Substantia nigra (tissue), 51 donors: ENCODE measurements at places on chromosomes 1 and 21.
A peak's percentile ranks its signal among the peaks of the same experiment; 100 is the strongest.

GRCh38 chr1:216600730-216601609 is 122.3 kb downstream of the ESRRG start:
- DNase-seq: peak; percentile 92

GRCh38 chr1:10975567-10976326 is 36.7 kb upstream of the TARDBP start:
- DNase-seq: no peak

DNA sequence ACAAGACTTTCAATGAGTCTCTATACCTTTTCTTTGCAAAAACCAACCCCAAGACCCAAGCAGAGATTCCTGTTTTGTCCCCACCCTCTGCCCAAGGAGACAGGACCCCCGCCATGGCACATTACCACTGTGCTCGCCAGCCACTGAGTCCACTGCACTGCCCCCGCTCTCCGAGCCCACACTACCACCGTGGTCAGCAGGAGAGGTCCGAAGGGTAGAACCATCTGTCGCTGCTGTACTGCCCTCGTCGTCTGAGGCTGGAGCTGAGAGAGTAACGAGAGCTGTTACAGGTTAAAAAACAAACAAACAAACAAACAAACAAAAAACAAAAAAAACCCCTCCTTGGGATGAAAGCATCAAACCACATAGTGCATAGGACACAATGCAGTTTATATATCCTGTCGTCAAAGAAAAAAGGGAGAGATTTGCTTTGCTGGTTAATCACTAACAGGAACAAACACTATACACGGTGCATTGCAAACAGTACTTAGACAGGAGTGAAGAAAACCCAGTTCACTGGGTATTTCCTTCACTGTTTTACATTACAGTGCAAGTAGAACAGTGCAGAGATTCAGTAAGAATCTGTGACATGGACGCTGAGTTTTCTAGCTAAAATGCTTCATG is 71.0 kb downstream of the UBR4 start:
- no peak for DNase-seq

GRCh38 chr1:78645723-78646122 is 3.9 kb upstream of the IFI44 start:
- no peak for DNase-seq

GRCh38 chr1:28882009-28882628 is 32.2 kb upstream of the EPB41 start:
- peak; percentile 74 for DNase-seq

GRCh38 chr1:21337928-21338572 is 47.8 kb upstream of the ECE1 start:
- no peak for DNase-seq

GRCh38 chr1:16298653-16299052 is 53.6 kb downstream of the FBXO42 start:
- no peak for DNase-seq

DNA sequence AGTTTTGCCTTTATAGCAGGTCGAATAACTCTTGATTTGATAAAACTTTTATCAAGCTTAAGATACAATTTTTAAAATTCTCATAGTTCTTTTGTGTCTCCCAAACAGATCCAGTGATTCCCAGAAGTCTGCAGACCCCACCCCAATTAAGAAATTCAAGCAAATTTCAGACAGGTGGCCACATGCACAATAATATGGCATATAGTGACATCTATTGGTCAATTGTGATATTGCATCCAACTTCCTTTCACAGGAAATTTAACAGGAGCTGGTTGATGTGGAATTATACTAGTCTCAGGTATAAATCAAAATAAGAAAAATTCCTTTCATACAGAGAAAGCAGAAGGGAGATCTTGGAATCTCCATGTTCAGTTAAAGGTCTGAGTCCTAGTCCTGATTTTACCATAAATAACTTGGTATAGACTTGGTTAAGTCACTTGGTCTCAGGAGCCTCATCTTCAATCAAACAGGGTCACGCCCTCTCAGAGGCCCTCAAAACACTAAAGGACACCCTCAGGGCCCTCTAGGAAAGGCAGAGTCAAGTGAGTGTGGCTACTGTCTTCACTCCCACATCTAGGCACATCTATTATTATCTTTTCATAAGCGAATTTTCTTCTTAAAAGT is 24.1 kb downstream of the PIGM start:
- no peak for DNase-seq

DNA sequence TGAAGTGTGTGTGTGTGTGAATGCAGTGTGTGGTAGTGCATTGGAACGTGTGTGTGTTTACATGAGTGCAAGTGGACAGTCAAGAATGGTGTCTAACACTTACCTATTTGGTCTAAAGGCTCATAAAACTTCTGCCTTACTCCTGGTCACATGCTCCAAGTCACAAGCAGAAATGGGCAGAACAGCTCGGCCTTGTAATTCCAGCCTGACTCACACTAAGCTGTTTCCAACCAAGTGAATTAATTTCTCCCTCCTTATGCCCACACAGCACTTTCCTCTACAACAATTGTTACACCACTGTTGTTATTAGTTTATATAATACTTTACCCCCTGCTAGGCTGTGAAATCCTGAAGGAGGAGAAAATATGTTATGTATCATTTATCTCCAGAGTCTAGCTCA is 43.8 kb downstream of the DDR2 start:
- DNase-seq: no peak

DNA sequence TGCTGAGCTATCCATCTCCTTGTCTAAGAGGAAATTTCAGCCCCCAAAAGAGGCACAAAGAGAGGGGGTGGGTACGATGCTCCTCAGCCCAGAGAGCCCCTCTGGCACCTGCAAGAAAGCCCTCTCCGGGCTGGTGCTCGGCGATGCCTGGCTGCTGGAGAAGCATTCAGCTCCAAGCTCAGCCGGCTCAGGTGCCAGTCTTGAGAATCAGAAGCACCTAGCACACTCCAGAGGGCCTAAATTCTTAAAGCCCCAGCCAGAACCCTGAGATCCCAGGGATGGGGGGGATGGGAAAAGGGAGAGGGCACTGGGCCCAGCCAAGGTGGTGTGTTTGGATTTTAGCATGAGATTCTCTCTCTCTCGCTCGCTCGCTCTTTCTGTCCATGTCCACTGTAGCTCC is 2.9 kb downstream of the GRIK3 start:
- no peak for DNase-seq

DNA sequence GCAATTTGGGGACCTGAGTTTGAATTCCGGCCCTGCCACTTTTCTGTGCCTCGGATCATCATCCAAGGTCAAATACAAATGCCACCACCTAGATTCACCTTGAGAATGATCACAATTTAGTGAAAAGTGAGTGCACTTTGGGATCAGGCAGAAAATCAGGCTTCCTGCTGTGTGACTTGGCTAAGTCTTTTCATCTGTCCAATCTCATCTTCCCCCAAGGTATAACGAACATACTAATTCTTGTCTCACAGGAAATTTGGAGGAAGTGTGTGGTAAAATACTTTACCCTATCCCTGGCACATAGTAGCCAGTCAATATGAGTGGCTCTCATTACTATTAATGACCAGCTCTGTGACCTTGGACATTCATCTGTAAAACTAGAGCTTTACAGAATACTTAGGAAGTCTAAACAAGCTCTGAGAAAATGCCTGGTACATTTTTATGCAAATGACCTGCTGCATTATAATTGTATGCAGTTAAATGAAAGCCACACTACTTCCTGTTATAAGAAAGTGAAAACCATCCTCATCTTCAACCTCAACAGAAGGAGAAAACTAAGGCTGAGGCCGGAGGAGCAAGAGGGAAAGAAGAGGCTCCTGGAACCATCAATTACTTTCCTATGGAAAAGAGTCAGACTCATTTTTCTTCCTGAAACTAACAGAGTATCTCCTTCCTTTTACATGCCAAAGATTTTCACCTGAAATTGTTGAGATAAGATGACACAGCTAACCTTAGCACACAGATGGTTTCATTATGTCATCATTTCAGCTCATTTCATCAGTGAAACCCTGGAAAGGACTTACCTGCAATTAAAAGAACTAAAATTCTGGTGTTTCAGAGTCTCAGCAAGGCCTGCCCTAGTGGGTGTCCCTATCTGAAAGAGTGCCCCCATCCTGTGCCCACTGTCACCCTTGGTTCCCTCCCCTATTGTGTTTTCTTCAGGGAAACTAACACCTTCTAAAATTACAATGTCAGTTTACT is 32.6 kb upstream of the RGS8 start:
- no peak for DNase-seq

DNA sequence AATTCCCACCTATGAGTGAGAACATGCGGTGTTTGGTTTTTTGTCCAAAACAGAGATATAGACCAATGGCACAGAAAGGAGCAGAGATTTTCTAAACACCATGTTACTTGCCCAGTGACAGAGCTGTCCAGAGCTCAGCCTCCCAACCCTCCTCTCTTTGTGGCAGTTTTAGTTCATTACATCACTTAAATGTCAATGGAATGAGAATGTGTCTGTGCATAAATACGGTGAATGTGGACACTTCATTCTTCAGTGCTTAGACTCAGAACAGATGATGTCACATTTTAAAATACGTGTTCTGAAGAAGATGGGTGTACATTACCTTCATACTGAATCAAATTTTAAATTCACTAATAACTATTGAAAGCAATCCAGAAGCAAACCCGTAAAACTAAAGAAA is 374.9 kb downstream of the DSCAM start:
- no peak for DNase-seq

GRCh38 chr1:64323054-64323453 is 119.6 kb downstream of the UBE2U start:
- DNase-seq: no peak

DNA sequence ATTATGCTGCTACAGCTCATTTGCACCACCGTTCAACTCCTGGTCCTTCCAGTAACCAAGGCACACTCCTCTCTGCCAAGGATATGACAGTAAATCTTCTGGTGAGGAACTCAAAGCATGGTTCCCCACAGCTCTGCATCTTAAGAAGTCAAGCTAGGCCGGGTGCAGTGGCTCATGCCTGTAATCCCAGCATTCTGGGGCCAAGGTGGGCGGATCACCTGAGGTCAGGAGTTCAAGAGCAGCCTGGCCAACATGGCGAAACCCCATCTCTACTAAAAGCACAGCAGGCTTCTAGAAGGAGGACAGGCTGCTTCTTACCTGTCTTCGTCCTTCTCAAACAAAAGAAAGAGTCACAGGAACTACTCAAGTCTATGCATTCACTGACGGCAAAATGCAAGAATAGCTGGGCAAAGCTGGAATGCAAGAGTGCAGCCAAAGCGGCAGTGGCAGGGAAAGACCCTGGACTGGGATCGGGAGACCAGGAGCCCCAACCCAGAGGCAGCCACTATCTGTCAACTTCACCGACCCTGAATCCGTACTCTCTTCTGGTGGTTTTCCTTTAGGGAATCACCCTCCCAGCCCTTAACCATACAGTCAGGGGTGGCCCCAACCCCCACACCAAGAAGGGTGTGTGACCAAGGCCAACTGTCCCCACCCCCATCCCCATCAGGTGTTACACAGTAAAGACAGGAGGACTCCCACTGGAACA is 75.5 kb downstream of the NPHP4 start:
- no peak for DNase-seq

- no peak for DNase-seq
Observed at GRCh38 chr1:109316506-109316905, 9.7 kb upstream of the MYBPHL start.

DNA sequence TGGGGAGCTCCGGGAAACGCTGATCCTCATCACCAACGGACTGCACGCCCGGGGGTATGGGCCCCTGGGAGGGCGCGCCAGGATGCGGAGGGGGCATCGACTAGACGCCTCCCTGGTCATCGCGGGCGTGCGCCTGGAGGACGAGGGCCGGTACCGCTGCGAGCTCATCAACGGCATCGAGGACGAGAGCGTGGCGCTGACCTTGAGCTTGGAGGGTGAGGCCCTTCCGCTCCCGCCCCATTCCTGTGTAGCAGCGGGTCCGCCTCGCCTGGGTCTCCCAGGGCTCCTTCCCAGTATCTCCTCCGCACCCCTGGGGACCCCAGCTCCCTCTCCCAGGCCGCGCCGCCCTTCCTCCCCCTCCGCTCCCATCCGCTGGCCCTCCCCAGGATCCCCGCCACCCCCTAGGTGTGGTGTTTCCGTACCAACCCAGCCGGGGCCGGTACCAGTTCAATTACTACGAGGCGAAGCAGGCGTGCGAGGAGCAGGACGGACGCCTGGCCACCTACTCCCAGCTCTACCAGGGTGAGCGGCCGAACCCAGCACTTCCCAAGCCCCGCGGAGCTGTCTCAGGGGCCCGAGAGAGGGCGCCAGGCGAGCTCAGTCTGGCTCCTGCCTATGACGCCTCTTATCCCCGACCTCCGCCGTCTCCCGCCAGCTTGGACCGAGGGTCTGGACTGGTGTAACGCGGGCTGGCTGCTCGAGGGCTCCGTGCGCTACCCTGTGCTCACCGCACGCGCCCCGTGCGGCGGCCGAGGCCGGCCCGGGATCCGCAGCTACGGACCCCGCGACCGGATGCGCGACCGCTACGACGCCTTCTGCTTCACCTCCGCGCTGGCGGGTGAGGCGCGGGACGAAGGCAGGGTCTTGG is 5.0 kb downstream of the HAPLN2 start:
- no peak for DNase-seq

DNA sequence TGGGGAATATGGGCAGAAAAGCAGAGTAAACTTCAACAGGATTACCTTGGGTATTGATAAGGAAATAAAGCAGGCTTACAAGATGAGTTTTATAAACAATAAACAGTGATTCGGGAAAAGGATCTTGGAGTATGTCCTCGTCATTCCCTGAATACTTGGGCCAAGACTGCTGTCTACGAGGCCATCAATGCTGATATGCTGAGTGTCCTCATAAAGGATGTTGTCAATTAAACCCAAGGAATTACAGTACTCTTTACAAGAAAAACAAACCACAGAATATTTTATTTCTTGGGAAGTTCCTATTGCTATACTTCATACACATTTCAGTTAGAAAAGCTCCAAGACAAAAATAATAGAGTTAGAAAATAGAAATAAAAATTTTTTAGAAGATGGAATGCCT is 34.9 kb downstream of the ATP1B1 start:
- DNase-seq: no peak

DNA sequence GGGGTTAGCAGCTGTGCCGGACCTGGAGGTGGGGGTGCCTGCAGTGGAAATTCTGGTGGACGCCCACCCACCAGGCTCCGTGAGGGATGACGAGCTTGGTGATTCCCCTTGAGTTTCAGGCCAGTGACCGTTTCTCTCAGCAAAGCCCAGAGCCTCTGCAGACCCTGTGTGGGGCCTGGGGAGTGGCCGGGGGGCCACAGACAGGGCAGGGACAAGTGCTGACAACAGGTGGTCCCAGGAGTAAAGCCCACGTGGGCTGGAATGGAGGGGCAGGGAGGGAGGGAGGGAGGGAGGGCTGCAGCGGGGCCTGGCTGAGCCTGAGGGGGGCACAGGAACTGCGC is 52.8 kb downstream of the COL18A1 start:
- DNase-seq: no peak

DNA sequence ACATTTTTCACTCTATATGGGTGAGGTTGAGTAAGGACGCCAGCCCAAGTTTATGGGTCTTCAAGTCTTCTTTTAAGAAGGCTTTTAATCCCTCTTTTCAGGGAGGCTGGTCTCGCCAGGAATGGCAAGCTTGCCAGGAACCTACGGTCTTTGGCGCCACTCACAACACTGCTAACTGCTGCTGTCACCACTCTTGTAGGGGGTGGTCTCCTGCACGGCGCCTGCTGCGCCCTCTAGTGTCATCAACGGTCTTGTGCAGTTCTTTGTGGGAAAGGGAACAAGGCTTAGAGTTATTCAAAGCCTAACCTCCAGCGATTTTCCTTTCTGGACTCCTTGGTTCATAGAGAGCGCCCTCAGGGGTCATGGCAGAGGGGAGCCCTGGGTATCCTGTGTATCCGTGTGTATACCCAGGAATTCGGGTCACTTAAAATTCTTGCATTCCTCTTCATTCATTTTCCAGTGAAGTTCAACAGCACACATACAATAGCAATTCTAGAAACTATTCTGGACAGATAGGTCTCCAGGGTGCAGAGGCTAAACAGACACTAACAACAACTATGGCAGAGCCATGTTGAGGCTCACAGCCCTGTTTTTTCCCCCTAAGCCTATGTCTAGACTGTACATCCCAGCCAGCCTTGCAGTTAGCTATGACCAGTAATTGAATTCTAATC is 392.8 kb upstream of the CAMK1G start:
- DNase-seq: peak; percentile 3
